Spinal cord (tissue), 10 donors: ENCODE measurements at places on chromosomes 1 and 21.

DNA sequence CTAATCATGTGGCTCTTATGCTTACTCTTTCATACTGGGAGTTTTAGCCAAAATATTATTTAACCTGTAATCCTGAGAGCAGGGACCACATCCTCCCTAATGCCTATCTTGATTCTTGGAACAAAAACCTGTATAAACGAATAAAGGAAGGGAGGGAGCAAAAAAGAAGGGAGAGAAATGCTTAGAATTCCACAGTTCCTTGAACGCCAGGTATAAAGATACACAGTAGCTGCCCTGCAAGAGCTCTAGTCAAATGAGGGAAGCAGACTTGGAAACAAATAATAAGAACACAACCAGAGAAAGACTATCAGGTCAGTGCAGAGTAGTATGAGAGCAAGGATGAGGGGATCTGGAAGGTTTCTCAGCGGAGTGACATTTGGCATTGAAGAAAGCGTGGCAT, 116.3 kb downstream of the SLC30A10 start:
- H3K27ac ChIP-seq = no peak overlapping the region
- H3K27me3 ChIP-seq = no peaks in the 10 kb centered on the region
- DNase-seq = no peak

DNA sequence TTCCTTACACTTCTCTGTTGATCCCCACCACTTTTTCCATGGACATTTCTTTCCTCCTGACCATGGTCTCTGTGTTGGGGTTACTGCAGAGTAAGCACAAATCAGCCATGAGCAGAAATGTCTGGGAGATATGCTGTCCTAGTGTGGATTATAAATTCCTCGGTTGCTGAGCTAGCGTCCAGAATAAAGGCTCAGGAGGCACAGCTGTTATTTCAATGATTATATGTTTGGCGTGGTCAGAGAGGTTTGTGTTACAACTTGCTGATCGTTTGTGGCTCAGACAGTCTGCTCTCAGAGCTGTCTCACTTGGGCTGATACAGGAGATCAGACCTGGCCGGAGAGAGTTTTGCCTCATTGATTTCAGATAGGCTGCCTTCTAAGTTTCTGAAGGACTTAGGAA, 37.5 kb upstream of the LAMC2 start:
- no peak for DNase-seq
- no peaks in the 10 kb centered on the region for H3K4me1 ChIP-seq
- no peak overlapping the region for H3K4me3 ChIP-seq

GRCh38 chr1:57959531-57960241, 535.8 kb upstream of the DAB1 start:
- no peak for DNase-seq
- peaks cover 2% of the 10 kb centered on the region for H3K27me3 ChIP-seq
- no peak overlapping the region for H3K27ac ChIP-seq
- no peaks in the 10 kb centered on the region for H3K36me3 ChIP-seq
- peaks cover 5% of the 10 kb centered on the region for H3K4me1 ChIP-seq
- H3K4me3 ChIP-seq = no peak overlapping the region

- peaks cover 24% of the 10 kb centered on the region for H3K4me1 ChIP-seq
- H3K4me3 ChIP-seq = no peak overlapping the region
- peaks cover 50% of the 10 kb centered on the region for H3K36me3 ChIP-seq
- peak overlapping the region; percentile 74 for H3K27ac ChIP-seq
These were observed 10.2 kb downstream of the MMACHC start for GRCh38 chr1:45510036-45510971.

DNA sequence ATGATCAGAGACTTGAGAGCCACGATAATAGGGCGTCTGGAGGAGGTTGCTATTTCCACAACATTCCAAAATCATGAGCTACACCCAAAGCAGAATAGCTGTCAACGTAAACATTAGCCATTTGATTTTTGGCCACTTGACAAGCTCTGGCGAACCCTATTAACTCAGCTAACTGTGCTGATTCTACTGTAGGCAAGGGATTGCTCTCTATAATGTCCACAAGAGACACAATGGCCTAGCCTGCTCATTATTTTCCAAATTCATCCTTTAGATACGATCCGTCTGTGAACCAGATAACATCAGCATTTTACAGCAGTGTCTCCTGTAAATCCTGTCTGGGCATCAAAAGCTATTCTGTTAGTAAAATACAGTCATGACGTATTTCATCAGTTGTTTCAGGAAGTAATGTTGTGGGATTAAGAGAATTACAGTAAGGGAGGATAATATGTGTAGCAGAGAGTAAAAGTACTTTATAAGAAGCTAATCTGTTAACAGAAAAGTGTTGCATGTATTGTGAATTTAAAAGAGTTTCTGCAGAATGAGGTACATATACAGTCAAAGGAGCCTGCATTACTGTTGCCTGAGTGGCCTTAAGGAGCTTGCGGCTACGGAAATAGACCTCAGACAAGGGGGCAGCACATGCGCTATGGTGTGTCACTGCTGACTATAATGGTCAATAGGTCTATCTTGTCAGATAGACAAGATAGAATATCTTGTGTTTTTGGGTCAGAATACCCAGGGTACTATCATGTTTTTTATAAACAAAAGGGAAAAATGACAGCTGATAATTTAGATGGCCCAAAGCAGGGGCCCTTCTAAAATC, 44.9 kb upstream of the TINAGL1 start:
- no peaks in the 10 kb centered on the region for H3K36me3 ChIP-seq
- no peaks in the 10 kb centered on the region for H3K4me1 ChIP-seq
- no peaks in the 10 kb centered on the region for H3K27me3 ChIP-seq
- DNase-seq = no peak

GRCh38 chr21:42027085-42027821, 17.1 kb upstream of the ZBTB21 start:
- H3K4me3 ChIP-seq = no peak overlapping the region
- peaks cover 23% of the 10 kb centered on the region for H3K4me1 ChIP-seq
- no peaks in the 10 kb centered on the region for H3K36me3 ChIP-seq
- no peaks in the 10 kb centered on the region for H3K27me3 ChIP-seq
- no peak overlapping the region for H3K27ac ChIP-seq
- DNase-seq = no peak

DNA sequence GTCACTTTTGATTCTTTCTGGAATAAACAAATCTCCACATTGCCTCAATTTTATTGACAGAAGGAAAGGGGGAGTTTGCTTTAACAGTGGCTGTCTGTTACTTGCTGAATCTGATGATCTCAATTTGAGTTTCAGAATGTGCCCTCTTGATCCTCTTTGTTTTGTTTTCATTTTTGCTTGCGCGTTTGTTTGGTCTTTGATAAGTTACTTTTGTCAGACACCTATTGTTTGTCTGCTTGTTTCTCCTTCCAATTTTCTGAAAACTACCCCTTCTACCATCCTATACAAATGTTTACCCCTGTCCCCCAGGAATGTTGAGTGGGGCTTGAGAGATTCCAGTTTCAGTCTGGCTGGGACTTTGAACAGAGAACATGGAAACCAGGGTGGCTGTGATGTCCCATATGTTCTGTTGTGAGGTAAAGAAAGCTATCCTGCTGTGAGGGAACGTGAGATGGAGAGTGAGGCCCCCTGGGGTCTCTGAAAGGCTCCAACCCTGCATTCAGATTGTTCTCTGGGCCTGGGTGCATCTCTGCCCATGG, 11.8 kb upstream of the XCL2 start:
- no peaks in the 10 kb centered on the region for H3K4me1 ChIP-seq
- H3K27me3 ChIP-seq = no peaks in the 10 kb centered on the region
- H3K27ac ChIP-seq = no peak overlapping the region
- no peak for DNase-seq
- H3K4me3 ChIP-seq = no peak overlapping the region
- H3K36me3 ChIP-seq = no peaks in the 10 kb centered on the region

- no peaks in the 10 kb centered on the region for H3K36me3 ChIP-seq
- no peak overlapping the region for H3K4me3 ChIP-seq
- H3K4me1 ChIP-seq = peaks cover 23% of the 10 kb centered on the region
These were observed 62.9 kb downstream of the MDM4 start for GRCh38 chr1:204578867-204579664.

GRCh38 chr1:18198260-18198659, 90.7 kb downstream of the IGSF21 start:
- peaks cover 19% of the 10 kb centered on the region for H3K4me1 ChIP-seq
- no peak overlapping the region for H3K4me3 ChIP-seq
- DNase-seq = peak; percentile 75

DNA sequence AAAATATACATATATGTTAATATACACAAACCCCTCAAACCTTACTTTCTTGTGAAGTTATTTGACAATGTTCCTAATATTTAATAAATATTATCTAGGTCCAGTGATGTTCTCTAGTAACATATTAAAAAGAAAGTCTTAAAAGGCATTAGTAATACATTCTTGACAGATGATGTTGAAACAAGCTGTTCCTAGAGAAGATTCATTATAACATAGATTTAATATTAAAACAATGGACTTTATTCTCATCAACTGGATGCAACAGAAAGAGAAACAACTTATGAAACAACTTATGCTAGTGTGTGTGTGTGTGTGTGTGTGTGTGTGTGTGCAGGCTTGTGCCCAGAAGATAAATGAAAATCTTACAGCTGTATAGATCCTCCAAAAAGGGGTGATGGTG, 68.5 kb upstream of the PLXNA2 start:
- H3K4me1 ChIP-seq = no peaks in the 10 kb centered on the region
- no peaks in the 10 kb centered on the region for H3K36me3 ChIP-seq
- no peaks in the 10 kb centered on the region for H3K27me3 ChIP-seq

DNA sequence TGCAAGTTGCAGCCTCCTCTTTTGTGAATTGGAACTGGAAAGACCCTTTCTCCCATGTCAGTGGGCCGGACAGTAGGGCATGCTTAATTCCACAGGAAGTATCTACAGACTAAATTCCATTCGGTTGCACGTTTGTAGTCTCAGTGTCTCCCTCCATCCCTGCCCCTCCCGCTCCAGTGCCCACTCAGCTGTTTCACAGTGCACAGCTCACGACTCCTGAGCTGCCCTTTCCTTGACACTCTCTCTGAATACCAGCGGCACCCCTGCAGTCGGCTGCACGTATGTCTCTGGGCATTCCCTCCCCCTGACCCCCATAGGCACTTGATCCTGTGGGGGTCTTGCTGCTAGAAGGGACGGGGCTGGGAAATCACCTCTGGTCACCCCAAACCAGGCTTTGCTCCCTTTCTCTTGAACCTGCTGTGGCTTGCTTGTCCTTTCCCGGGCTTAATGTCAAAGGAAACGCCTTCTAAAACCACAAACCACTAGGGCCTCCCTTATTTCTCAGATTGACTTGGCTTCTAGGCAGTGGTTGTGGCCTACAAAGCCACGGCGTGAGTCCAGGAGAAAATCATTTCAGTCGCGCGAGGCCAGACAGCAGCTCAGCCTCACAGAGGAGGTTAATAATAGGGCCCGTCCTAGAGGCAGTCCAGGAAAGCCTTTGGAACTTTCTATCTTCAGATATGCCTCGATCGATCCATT, 365.3 kb upstream of the PROX1 start:
- no peaks in the 10 kb centered on the region for H3K36me3 ChIP-seq
- no peaks in the 10 kb centered on the region for H3K27me3 ChIP-seq
- DNase-seq = no peak

- no peaks in the 10 kb centered on the region for H3K36me3 ChIP-seq
- H3K4me3 ChIP-seq = no peak overlapping the region
- no peak overlapping the region for H3K27ac ChIP-seq
- H3K27me3 ChIP-seq = no peaks in the 10 kb centered on the region
- no peaks in the 10 kb centered on the region for H3K4me1 ChIP-seq
These were observed 92.1 kb downstream of the LRRC8C start for GRCh38 chr1:89725011-89725370.

- no peaks in the 10 kb centered on the region for H3K4me1 ChIP-seq
- H3K27ac ChIP-seq = no peak overlapping the region
These were observed 27.9 kb upstream of the TSPEAR start for GRCh38 chr21:44739316-44739715.

GRCh38 chr1:101846820-101847219, 149.9 kb downstream of the OLFM3 start:
- no peak for DNase-seq
- H3K4me3 ChIP-seq = no peak overlapping the region
- H3K4me1 ChIP-seq = no peaks in the 10 kb centered on the region
- H3K27ac ChIP-seq = no peak overlapping the region
- H3K36me3 ChIP-seq = no peaks in the 10 kb centered on the region

- H3K27me3 ChIP-seq = no peaks in the 10 kb centered on the region
- no peaks in the 10 kb centered on the region for H3K36me3 ChIP-seq
- H3K4me1 ChIP-seq = peaks cover 4% of the 10 kb centered on the region
- peak overlapping the region; percentile 89 for H3K4me3 ChIP-seq
- DNase-seq = no peak
These were observed 1.6 kb downstream of the ELK4 start for GRCh38 chr1:205630241-205630640.

DNA sequence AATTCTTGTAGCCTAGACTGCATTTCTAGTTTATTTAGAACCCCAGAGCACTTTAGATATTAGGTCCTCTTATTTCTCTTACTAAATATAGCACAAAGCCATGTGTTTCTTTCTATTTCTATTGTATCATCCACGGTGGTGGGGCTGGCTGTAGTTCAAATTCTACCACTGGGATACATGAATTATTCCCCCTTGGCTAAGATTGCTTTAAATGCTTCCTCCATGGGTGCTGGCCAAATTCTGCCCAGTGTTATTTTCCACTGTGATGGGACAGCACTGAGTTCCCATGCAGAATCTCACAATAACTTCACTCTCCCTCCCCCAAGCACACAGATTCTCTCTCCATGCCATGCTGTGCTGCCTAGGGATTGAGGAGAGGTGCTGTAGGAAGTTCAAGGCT, 41.5 kb upstream of the GBP6 start:
- no peaks in the 10 kb centered on the region for H3K27me3 ChIP-seq
- H3K4me3 ChIP-seq = no peak overlapping the region
- no peak for DNase-seq

DNA sequence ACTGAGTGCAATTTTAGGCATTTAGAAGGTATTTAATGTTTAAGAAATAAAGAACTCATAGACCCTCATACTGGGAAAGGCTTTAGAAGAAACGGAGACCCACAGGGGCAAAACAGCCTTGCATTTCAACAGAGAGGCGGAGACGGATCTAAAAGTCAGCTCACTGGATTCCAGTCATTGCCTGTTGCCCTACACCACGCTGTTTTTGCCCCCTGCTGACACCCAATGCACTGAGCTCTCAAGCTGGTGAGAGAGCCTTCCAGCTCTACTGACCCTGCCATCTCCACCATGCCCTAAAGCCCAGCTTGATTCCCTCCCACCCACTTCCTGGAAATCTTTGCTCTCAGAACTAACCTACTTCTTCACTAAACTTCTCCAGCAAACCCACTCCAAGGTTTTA, 7.2 kb upstream of the TRAF3IP3 start:
- no peak for DNase-seq
- no peak overlapping the region for H3K4me3 ChIP-seq
- no peak overlapping the region for H3K27ac ChIP-seq
